ENCODE measurements at places on chromosomes 5 and 9.

- no peak for DNase-seq
Observed at GRCh38 chr5:172444626-172445365, 9.5 kb downstream of the SH3PXD2B start.

DNA sequence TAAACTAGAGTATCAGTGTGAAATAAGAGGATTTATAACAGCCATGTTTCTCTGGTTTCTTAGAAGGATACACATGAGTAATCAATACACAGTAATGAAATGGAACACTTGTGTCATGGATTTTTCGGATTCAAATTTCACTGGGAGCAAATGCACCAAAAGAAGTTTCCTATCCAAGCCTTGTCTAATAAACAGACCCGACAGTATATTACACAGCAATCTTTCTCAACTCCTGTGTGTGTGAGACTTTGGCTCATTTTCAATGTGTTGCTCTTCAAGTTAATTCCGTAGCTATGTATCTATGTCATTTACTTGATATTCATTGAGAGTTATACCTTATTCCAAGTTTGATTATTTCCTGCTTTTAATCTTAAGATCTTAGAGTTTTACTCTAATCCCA lies 930.2 kb downstream of the MAT2B start:
- DNase-seq: no peak

GRCh38 chr5:5409151-5409810 lies 13.2 kb upstream of the ICE1 start:
- DNase-seq: no peak

- DNase-seq: no peak
Observed at GRCh38 chr9:122226758-122227574, 1.8 kb downstream of the LHX6 start.

GRCh38 chr5:61228691-61229280 lies 66.5 kb upstream of the SMIM15 start:
- no peak for DNase-seq

GRCh38 chr5:56861893-56862485 lies 46.6 kb downstream of the MAP3K1 start:
- DNase-seq: no peak

- DNase-seq: no peak
Observed at GRCh38 chr9:129995409-129996160, 47.4 kb downstream of the FNBP1 start.

- DNase-seq: no peak
Observed at GRCh38 chr9:113650207-113651131, 186.9 kb downstream of the RGS3 start.

DNA sequence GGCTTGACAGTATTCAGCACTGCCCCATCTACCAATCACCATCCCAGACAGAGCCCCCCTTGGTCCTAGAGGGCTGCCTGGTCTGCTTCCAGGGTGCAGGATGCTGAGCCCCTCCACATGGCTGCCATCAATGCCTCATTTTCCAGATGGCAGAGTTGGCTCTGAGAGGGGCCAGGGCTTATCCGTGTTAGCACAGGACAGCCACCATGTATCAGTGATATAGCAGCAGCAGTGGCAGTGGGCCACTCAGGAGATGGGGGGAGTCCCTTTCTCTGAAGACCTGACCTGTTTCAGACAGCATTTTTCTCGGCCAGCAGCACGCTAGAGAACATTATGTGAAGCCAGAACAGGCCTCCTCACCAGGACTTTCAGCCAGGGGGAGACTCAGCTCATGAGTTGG lies 1.6 kb upstream of the SMIM32 start:
- no peak for DNase-seq
